Astrocyte (in vitro differentiated cells and primary cell): ENCODE measurements at places on chromosomes 3 and 15.

DNA sequence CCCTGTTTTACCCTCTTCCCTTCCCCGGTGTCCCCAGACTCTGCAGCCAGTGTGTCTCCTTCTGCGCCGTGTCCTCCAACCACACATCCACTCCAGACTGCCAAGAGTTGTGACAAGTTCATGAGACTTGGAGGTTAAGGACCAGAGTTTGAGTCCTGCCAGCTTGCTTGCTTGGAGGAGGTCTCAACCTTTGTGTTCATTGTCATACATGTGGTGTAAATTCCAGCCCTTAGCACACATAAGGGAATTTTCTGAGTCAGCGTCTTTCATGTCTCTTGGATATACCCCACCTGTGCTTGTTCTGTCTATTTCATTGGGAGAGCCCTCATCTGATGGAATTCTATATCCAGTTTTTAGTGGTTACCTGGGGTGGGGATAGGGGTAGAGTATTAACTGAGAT is 13.3 kb downstream of the CORO2B start:
- DNase-seq = peak; percentile 45

- DNase-seq = no peak
Observed at GRCh38 chr15:58419803-58420524, 11.8 kb upstream of the LIPC start.

DNA sequence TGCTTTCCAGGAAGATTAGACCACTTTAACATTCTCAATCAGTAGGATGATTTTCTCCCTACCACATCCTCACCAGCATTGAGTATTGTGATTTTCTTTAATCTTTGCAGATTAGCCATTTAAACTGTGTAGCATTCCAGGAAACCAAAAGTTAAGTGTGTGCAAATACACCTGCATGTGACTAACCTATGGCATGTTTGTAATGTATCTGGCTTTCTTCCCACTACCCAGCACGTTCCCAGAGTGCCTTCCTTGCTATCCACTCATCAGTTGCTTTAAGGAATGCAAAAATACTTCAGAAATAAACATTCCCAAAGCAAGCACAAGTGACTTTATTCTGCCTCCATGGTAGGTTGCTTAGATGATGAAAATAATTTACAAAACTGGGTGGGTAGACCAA is 74.2 kb downstream of the ATG7 start:
- peak; percentile 56 for DNase-seq

GRCh38 chr3:127606086-127606805 is 8.0 kb downstream of the MCM2 start:
- DNase-seq = no peak

- DNase-seq = no peak
Observed at GRCh38 chr15:26355472-26356074, 417.3 kb downstream of the GABRB3 start.

- no peak for DNase-seq
Observed at GRCh38 chr15:52348056-52348745, 52.6 kb upstream of the MYO5C start.

DNA sequence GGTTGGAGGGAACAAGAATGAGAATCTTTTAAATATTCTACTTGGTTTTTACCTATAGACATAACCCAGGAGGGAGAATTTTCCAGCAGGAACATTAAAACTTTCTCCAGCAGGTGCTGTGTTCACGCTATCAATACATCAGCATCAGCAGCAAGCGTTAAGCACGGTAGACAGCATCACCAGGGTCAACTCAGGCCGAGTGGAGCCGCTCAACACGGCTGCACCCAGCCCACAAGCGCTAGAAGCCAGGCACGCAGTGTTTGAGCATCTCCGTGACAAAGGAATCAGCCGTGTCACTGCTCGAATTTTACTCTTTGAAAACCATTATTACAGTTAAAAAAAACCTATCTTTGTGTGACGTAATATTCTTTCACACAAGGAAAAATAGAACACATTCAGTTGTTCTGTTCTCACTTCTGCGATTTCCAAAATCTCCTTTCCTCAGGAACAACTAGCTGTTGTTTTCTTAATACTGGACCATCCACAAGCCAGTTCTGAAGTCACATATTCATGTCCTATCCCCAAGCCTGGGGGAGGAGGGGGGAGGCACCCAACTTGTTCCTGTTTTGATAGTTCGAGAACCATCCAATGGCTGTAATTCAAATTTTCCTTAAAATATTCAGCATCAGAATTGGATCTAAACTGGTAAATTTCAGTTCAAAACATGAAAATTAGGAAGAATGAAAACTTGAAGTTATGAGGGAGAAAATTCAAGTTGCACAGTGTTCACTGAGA is 77.9 kb downstream of the ADAMTS17 start:
- no peak for DNase-seq

DNA sequence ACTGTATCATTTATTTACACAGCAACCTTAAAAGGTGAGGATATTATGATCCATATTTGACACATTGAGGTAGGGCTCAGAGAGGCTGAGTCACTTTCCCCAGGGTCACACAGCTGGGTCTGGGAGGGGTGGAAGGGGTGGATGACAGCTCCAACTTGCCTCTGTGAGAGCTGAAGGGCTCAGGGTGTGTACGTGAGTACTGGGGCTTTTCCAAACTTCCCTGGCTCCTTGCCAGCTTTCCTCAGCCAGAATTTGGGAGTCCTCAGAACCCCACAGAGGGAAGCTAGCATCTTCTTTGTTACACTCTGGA is 58.3 kb upstream of the SLC6A11 start:
- no peak for DNase-seq

DNA sequence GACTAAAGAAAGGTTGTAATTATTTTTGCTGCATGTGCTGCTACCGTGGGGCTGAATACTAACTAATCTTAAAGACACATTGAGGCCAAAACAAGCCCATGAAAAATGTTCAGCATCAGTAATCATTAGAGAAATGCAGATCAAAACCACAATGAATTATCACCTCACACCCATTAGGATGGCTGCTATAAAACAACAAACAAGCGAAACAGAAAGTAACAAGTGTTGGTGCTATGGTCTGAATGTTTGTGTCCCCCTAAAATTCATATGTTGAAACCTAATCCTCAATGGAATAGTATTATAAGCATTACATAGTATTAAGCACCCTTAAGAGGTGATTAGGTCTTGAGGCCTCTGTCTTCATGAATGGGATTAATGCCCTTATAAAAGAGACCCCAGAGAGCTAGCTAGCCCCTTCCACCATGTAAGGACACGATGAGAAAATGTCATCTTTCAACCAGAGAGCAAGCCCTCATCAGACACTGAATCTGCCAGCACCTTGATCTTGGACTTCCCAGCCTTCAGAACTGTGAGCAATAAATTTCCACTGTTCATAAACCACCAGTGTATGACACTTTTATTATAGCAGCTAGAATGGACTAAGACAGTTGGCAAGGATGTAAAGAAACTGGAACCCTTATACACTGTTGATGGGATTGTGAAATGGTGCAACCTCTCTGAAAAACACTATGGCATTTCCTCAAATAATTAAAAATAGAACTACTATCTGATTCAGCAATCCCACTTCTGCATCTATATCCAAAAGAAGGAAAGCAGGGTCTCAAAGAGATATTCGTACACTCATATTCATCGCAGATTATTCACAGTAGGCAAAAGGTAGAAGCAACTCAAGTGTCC is 76.1 kb downstream of the REC114 start:
- no peak for DNase-seq

GRCh38 chr15:66830358-66830757 is 128.3 kb downstream of the SMAD6 start:
- peak; percentile 35 for DNase-seq

- no peak for DNase-seq
Observed at GRCh38 chr3:42052132-42052483, 39.0 kb upstream of the TRAK1 start.

- peak; percentile 12 for DNase-seq
Observed at GRCh38 chr3:62139957-62140356, 233.4 kb downstream of the FEZF2 start.

DNA sequence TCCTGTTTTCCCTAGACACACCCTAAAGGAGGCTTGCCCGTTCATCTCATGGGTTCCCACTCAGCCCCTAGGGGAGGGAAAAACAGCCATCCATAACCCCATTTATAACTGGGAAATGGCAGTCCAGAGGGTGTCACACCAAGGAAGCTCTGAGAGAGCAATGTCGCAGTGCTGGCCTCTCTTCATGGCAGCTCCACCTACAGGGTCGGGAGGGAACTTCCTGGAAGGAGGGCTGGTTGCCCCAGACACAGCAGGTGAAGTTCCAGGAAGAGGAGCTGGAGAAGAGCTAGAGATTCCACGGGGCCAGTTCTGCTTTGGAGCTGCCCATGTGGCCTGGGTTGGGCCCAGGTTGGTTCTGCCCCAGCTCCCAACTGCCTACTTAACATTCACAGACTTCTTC is 22.3 kb upstream of the LINGO1 start:
- DNase-seq = no peak

DNA sequence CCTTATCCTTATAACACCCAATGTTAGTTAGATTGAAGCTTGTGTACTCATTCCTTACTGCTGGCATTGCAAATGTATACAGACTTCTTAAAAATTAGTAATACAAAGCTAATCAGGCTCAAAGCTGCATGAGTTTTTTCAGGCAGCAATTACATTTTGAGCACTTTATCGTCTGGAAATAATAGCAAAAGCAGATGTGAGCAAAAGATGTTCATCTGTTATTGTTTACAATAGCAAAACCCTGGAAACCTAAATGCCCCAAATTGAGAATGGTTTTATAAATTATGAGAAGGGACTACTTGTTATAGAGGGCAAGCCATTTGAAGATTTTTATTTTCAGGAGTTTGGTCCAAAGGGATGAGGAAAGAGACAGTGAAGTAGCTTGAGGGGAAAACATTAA is 126.4 kb downstream of the GADL1 start:
- DNase-seq = no peak

GRCh38 chr3:168338161-168338560 is 242.4 kb upstream of the GOLIM4 start:
- DNase-seq = no peak

- DNase-seq = no peak
Observed at GRCh38 chr3:166191411-166191810, 354.2 kb upstream of the BCHE start.

- peak; percentile 64 for DNase-seq
Observed at GRCh38 chr15:58440158-58440910, 8.5 kb downstream of the LIPC start.

DNA sequence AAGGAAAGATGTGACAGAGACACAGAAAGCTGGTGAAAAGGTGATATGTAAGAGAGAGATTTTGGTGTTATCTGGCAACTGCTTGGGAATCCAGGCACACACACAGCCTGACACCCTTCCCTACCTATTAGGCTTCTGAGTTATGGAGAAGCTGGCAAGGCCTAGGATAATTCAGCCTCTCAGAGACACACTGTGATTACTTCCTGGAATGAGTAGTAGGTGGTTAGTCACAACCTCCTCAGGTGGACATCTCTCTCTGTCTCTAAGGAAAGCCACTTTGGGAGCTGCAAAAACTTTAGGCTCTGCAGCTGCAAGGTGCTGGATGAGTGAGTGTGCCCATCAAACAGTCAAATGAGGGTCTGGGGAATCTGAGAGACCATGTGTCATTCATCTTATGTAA is 201.9 kb downstream of the PDCD6IP start:
- no peak for DNase-seq

GRCh38 chr3:71346061-71346460 is 237.5 kb downstream of the FOXP1 start:
- no peak for DNase-seq
